ENCODE measurements at places on chromosomes 2 and 18.

- no peak for DNase-seq
These were observed at the start of gene IL36RN for GRCh38 chr2:113058998-113059960. Gene IL36RN (plus strand): TSS chr2:113059198. CDS start chr2:113059439, 241 bp downstream.

DNA sequence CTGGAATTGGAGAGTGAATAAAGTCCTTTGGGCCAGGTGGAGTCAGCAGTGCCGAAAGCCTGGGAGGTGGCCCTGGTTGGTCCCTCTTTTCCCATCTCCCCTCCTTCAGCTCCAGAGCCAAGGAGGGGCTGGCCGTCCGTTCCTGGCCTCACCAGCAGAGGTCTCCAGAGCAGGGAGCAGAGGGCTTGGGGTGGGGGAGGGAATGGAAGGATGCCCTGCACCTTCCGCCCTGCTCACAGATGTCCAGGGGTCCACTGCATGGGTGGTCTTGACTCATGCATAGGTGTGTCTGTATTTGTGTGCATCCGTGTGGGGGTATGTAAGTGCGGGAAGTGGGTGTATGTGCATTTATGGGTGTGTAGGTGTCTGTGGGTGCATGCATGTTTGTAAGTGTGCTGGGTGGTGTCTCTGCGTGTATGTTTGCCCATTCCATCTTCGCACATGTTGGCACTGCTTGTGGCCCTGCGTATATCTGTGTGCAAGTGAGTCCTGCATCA is 201.8 kb downstream of the ZFP36L2 start:
- DNase-seq, result no peak

DNA sequence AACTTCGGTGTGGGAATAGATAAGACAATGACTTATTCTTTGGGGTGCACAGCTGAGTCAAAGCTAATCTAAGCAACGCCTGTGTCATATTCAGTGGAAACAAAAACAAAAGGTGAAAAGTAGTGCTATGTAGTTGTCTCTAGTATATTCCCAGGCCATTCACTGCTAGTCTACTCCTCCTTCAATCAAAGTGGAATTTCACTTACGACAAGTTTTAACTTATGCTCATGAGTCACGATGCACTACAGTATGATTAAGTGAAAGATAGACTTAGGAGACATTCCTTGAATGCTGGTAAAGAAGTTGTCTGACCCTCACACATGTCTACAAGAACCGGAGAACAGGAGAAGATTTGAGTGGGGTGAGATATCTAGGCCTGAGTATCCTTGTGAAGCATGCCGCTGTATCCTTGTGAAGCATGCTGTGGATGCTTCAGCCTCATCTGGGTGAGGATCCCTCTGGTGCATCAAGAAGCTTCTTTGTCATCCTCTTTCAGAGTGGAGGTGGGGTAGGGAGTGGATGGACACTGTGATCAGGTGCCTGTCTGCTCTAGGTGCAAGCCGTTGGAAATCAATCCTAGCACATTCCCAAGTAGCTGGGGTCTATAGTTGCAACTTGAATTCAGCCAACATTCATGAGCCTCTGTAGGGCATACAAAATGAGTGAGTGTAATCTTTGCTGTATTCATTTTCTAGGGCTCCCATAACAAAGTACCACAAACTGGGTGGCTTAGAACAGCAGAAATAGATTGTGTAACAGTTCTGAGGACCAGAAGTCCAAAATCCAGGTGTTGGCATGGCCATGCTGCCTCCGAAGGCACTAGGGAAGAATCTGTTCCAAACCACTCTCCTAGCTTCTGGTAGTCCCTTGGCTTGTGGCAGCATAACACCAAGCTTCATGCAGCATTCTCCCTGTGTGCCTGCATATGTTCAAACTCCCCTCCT is 173.5 kb upstream of the FN1 start:
- no peak for DNase-seq

DNA sequence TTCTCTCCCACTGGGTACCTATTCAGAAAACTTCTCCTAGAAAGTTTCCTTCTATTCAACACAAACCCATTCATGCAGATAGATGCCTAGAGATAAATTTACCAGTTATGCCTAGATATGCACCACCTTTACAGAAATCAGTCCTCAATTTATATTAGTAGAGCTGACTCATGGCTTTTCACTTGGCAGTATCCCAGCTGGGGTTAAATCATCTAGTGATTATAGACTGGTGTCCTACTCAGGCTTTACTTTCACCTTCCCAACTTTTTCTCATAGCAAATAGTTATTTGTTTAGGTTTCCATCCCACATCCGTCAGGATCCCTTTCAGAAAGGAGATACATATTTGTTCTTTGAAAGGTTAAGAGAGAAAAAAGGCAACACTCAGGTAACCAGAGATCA is 124.5 kb downstream of the AQP4 start:
- DNase-seq, result no peak

- DNase-seq, result no peak
These were observed 40.7 kb downstream of the MRPL44 start for GRCh38 chr2:223997938-223998337.

GRCh38 chr2:104840156-104840555 is 13.8 kb upstream of the POU3F3 start:
- no peak for DNase-seq

GRCh38 chr2:112061840-112062239 is 6.8 kb downstream of the TMEM87B start:
- no peak for DNase-seq

All from stimulated activated CD4-positive, alpha-beta T cell treated with anti-CD3 and anti-CD28 coated beads, TNF-alpha, amount 100 ng/mL, for 4 hours (primary cell).